Right hindlimb (tissue), 1 donor: ENCODE measurements at places on chromosomes 3 and 15.

DNA sequence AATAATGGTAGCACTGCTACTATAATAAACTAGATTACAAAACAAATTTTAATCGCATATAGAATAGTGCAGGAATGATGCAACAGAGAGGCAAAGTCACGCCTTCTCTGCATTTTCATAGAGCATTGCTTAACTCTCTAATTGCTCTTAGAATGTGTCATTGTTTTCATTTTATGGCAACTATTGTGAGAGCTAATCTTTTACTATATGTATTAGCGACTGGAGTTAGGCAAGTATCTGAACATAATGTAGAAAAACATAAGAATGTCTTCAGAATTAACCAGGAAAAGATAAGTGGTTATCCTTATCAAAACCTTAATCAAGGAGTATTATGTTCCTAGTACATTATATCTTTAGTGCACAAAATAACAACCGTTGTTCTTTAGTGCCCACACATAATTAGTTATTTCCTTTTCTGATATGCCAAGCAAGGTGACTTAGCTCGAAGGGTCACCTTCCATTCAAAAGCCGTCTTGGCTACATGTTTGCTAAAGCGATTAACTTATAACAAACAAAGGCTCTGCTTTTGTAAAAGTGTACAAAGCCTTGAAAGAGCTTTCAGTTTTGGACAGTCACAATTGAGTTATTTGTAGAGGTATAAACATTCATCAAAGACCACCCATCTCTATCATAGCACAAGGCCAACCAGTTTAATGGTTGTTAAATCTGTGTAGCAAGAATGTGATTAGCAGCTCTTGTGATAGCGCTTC lies 1328.9 kb downstream of the ROBO2 start:
- DNase-seq = no peak

DNA sequence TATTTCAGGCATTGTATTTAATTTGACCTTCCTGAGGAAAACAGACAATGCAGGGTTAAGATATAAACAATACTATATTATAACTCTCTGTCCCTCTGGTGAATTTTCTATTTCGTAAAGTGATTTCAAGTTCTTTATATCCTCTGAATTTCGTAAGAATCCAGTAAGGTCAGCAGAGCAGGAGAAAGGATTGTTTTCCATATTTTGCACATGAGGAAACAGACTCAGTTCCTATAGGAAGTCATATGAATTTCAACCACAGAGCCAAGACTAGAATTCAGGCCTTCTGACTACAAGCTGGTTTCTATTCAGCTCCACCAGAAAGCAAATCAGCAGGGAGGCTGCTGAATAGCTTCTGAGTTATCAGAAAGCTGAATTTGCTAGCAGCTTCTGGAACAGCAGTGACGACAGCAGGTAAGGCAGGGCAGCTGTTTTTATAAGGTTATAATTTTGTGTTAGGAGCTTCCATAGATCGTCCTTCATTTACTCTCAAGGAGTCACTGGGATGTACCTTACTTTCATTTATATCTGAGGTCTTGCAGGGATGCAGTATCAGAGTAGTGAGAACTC lies 11.1 kb upstream of the PLAAT1 start:
- DNase-seq = no peak

DNA sequence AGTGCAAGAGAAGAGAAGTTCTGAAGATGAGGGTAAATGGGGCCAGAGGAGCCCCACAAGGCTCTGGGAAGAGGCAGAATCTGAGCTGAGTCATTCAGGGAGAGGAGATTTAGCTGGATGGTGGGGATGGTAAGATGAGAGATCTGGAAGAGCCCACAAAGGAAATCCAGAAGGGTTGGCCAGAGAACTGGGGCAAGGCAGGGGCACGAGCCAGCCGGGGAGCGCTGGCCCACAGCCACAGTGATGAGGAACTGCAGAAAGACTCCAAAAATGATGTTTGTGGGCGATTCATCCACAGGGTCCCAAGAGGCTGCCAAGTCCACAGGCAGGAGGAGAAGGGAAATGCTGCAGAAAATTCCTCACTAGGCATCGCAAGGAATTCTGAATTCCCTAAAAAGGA lies 75.9 kb upstream of the ATP2B2 start:
- no peak for DNase-seq

DNA sequence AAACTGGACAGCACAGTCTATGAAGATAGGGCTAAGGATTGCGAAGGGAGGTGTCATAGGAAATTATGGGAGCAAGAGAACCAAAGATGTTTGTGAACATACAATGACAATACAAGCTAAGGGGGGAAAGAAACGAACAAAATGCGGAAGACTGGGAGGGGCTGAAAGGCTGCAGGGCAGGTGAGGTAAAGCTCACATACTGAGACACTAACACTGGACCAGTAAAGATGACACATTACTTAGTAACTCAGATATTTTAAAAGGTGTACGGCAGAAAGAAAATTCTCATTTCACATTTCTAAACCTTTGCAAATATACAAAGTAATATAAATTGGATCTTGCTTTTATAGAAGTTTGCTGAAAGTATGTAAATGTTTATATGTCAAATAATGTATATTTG lies 10.1 kb downstream of the CLDND1 start:
- DNase-seq = no peak

GRCh38 chr3:150252462-150252861 lies 155.6 kb upstream of the TSC22D2 start:
- DNase-seq = no peak

DNA sequence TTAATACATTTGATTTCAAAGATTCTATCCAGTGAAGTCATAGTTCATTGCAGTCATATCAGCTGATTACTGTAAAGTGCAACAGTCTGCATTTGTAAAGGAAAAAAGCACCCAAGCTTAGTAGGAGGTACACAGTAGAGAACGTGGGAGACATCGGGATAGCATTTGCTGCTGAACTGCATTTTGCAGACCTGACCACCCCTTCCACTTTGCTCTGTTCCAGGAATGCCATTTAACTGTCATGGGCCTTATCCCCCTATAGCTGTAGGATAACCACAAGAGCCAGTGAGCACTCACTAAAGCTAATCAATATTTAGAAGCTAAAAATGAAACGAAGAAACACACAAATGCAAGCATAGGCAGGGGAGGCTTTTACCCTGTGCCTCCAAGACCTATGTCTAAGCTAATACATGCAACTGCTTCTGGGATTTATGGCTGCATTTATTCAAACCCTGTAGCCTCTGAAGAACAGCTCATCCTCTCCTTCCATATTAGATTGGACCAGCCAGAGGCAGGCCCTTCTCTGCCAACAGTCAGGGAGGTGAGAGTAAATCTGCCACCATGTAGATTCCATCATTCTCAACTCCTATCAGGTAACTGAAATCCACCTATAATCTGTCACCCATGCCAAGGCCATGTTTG lies 23.0 kb downstream of the TNIK start:
- DNase-seq = no peak

DNA sequence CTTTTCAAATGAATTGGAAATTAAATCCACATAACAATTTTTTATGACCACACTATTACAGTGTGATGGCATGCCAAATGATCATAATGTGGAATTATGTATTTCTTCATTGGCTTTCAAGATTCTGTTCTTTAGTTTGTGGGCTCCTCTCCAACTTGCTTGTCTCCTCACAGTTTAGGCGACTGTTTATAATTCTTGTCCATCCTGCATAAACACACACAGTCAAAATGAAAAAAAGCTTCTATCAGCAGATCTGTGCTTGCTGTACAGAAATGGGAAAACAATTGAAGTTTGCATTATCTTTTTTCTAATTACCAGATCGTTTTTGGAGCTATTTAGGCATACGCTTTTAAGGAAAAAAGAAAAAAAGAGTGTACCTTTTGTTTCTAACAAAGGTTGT lies 37.0 kb downstream of the OPA1 start:
- DNase-seq = no peak

DNA sequence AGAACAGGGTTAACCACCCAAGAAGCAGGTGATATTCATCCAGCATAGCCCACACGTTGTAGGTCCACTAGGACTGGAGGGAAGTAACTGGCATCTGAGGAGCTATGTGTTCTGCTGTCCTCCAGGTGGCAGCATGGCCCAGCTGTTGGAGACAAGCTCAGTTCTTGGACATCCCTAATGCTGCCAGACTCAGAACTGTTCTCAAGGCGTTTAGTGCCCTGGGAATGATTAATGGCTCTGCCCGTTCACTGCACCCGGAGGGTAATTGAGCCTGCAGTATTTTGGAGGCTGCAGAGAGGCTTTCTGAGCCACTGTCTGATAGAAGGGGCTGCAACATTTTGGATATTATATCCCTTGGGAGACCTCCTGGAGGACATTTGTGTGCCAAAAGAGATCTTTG lies 521.3 kb upstream of the SEMA6D start:
- peak; percentile 90 for DNase-seq

DNA sequence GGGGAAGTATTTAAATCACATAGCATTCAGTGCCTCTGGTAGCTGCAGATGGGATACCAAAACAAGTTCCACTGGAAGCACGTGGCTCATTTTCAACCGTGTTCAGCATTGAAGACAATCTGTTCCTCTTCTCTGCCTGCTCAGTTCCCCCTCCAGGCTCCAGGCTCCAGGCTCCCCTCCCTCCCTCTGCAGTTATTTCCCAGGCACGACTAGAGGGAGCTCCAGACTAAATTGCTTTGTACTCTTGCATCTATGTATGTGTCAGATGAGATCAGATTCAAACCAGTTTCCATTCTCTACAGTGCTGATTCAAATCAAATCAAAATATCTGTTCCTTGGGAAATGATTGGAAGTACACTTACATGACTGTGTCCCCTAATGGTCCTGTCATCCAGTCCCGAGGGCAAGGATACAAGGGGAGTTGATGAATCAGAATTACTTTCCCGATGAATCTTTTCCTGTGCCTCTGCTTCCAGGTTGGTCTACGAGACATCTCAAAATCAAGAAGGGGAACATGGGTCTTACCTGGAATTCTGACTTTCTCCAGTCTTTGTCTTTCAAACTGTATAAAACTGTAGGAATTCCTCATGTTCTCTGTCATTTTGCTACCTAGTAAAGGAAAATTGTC lies 600.5 kb downstream of the EDEM1 start:
- DNase-seq = peak; percentile 65

DNA sequence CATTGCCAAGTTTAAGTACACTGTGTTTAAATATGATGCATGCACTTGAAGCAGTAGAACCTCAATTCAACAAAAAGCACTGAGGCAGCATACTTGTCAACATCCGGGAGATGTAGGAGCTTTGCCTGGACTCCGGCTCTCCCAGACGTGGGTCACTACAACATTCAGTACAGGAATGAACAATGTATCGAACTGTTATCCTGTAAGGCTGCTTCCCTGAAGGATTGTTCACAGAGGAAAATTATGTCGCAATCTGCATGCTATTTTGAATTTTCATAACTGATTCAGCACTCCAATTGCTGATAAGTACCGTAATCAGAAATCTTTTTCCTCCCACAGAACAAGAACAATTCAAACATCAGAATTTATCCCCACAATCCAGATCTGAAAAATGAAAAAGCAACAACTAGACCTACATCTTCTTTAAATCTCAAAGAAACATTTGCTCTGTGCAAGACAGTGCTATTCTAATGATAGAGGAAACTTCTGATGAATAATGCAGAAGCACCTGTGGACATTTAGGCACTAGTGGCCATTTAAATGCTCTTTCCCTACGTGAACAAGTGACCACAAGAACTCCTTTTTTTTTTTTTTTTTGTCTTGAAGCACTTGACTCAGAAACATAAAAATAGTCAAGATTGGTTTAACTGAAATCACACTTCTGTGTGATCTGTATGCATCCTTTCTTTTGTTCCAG lies 113.4 kb downstream of the PLCH1 start:
- no peak for DNase-seq

DNA sequence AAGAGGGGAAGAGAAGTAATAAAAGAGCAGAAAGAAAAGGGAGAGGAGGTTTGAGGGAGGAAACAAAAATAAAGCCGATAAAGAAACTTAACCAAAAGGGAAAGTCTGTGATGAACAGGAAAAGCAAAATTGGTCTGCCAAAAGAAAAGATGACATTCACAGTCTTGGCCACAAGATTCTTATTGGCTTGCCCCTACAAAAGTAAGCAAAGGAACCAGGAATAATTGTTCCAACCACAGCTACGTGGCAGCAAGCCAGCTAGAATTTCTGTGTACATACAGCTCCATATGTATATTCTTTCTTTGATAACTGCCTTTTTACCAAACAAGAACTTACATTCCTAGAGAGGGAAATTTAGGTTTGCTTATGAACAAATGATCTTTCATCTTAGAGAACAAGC lies 79.6 kb downstream of the MLH1 start:
- DNase-seq = peak; percentile 84

DNA sequence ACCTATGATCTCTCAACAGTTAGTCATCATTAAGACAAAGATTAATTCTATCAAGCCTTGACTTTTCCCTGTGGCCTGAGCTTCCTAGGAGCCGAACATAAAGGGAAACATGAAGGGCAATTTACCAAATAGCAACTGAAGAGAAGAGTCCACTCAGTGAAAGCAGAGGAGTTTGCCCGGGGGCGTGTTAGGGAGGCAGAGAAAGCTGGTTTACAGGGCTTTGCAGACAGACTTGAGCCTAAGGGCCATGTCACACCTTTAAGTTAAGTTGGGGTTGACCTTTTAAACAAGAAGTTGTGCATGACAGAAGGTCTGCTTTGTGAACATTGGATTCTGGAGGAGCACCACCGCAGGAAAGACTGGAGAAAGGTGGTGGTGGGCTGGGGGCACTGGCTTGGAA lies 701.8 kb upstream of the CFAP20DC start:
- DNase-seq = no peak

DNA sequence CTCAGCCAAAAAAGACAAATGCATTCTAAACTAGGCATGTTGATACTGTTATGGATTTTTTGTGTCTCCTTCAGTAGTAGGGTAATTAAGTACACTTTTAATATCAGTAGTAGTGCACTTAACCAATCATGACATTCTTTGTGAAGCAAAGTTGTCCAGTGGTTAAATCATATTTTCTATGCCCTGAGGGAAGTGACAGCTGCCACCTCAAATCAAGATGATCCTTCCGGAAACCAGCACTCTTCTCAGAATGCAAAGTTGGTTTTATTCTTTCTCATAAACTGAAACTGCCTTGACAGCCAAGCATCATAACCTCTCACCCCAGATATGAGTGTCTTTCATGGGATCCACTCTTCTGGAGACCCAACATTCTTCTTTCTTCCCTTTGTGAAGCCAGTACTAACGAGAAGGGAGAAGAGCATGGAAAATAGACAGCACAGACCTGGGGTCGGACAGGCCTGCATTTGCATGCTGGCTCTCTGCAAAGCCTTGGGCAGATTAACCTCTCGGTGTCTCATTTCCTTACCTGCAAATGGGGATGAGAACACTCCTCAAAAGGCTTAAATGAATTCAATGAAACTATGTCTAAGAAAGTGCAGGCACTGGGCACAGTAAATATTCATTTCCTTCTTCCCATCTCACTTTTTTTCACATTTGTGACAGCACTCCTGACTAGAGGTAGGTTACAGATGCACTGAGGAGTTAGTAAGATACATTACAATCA lies 13.2 kb downstream of the AAGAB start:
- DNase-seq = no peak

GRCh38 chr3:143298886-143299535 lies 179.4 kb downstream of the CHST2 start:
- DNase-seq = no peak
